ENCODE measurements at places on chromosomes 11 and 22.

GRCh38 chr11:129291546-129291945, 84.1 kb upstream of the BARX2 start:
- no peak for DNase-seq

- no peak for DNase-seq
These were observed 336.0 kb downstream of the SHANK2 start for GRCh38 chr11:70916351-70916750.

DNA sequence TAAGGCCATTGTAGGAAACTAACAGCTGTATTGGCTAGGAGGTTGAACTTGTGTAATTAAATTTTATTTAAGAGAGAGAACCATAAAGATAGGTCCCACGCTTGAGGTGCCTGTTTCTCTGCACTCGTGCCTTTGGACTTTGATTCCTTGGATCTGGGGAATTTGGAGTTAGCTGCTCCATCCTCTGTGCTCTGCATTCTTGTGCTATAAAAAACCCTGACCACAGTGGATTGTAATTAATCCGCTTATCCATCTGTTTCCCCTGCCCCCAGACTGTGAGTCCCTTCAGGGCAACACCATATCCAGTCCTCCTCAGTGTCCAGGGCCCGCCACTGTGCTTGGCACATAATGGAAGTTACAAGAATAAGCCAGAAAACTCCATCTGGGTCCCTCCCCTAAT, 169.8 kb downstream of the SPON1 start:
- no peak for DNase-seq

GRCh38 chr11:78645226-78646202, 70.8 kb upstream of the NARS2 start:
- DNase-seq, result peak; percentile 35

GRCh38 chr11:94705419-94705818, 62.7 kb upstream of the AMOTL1 start:
- no peak for DNase-seq

GRCh38 chr11:76234021-76234415, 27.7 kb upstream of the WNT11 start:
- no peak for DNase-seq

DNA sequence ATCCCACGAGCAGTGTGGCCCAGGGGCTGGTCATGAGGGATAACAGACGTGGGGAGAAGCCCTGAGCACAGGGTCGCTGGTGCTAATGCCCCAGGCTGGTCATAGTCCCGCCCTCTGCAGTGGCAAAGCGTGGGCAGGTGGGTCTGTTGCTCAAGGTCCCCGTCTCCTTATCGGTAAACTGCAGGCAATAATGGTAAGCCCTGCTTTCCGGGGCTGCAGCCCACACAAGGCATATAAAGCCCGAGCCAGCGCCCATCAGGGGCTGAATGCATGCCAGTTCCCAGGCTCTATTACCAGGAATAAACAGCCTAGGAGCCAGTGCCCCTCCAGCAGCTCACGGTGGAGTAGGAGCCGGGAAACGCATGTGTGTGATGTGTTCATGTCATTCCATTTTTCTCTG, 261.0 kb downstream of the BRD1 start:
- DNase-seq, result no peak

- DNase-seq, result no peak
These were observed 20.2 kb downstream of the CELF1 start for GRCh38 chr11:47532597-47533213.

- DNase-seq, result no peak
These were observed 118.5 kb upstream of the ARHGAP20 start for GRCh38 chr11:110830747-110831146.
